ENCODE measurements at places on chromosomes 6 and 20.

DNA sequence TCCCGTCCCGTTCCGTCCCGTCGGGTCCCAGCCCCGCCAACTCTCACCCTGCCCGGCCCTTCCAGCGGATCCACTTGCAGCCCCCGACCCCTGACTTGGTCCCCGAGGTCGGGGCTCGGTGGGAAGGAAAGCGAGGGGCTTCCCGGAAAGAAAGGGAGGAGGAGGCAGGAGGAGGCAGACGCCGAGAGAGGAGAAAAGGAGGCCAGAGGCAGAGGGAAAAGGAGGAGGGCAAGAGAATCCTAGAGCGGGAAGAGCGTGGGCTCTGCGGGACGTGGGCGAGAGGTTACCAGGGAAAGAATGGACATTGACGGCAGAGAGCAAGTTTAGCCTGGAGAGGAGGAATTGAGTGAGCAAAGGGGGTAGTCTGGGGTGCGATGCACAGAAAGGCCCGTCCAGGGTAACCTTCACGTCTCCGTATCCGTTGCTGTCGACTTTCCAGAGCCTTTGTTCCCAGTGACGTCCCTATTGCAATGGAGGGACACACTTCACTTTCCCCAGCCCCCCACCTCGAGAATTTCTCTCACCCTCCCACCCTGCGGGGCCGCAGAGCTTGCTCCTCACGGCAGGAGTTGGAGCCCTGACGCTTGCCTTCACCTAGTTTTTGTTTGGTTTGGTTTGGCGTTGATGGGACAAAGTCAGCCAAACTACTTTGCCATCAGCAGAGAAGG is 477 bp upstream of the MOXD1 start:
- peak; percentile 28 for DNase-seq

GRCh38 chr6:31967926-31968320 is 4.0 kb downstream of the DXO start:
- no peak for DNase-seq

- DNase-seq = no peak
Observed at GRCh38 chr6:109292420-109292819, 89.8 kb downstream of the CD164 start.

- no peak for DNase-seq
Observed at GRCh38 chr20:58665606-58666005, 14.5 kb downstream of the STX16 start.

GRCh38 chr6:16774437-16774836 is 13.2 kb upstream of the ATXN1 start:
- DNase-seq = no peak
